ENCODE measurements at places on chromosomes 4 and X.

GRCh38 chrX:52271206-52271605, 86.5 kb downstream of the MAGED4 start:
- DNase-seq = no peak

DNA sequence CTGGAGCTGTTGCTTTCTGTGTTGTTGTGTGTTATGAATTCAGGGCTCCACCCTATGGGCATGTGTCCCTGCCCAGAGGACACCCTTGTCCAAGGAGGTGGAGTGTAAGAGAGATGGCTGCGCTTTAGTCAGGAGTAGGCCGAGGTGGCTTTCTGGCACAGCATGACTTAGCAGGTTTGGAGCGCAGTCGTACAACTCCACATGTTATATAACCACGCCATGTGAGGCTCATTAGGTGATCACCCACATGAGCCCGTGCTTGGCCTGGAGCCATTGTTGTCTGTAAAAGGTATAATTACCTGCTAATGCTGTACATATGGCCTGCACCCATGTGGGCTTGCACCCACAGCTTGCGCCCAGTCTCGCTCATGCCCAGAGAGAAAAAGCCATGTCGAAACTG, 15.8 kb upstream of the ANAPC4 start:
- no peak for DNase-seq

- DNase-seq = no peak
Observed at GRCh38 chr4:150323406-150324325, 245.4 kb downstream of the DCLK2 start.

GRCh38 chr4:75633846-75634245, 3.5 kb upstream of the CDKL2 start:
- no peak for DNase-seq

DNA sequence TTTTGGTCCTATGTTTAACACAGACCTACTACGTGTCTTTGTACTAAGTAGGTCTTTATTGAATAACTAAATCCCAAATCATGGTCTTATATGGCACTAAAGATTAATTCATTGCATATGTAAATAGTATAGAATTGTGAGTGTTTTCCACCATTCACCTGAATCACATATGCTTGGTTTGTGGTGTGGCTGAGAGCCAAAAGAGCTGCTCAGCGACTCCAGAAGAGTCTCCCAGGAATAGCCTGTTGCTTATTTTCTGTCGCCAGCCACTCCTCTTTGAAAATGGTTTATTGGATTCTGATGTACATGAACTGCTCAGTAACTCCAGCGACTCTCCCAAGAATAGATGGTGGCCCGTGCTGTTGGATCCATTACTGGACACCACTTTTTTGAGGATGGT, 184.5 kb downstream of the CLCN4 start:
- no peak for DNase-seq

GRCh38 chr4:106671716-106672115, 303.1 kb upstream of the GIMD1 start:
- DNase-seq = no peak

DNA sequence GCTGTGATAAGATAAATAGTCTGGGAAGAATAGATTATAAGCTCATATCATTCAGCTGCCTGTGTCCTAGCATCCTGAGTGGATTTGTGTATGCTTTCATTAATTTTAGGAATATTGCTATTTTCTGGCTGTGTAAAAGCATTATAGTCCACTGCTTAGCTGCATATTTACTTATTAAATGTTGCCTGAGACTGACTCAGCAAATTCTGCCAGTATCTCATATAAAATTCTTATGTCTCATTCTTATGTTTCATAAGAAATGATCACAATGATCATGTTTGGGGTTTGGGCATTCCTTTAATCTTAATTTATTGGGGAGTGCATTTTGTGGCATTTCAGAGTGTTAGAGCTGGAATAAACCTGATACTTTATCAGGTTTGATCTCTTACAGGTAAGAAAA, 34.9 kb downstream of the RASSF6 start:
- no peak for DNase-seq

- no peak for DNase-seq
Observed at GRCh38 chr4:22780317-22780716, 87.6 kb downstream of the GBA3 start.

GRCh38 chr4:139852612-139853269, 187.1 kb downstream of the MGST2 start:
- DNase-seq = no peak

GRCh38 chrX:12237771-12238170, 99.5 kb downstream of the FRMPD4 start:
- DNase-seq = no peak

GRCh38 chrX:10636851-10637250, 16.5 kb upstream of the MID1 start:
- no peak for DNase-seq

- DNase-seq = no peak
Observed at GRCh38 chr4:8472689-8473197, 32.2 kb downstream of the TRMT44 start.

Data from activated CD4-positive, alpha-beta T cell treated with anti-CD3 and anti-CD28 coated beads for 24 hours (primary cell).